ENCODE measurements at places on chromosomes 6 and 20. TPM values are rescaled to one million over a fixed set of nuclear protein-coding genes. Genes with fewer than 3 reads are reported as not detected.
A peak's percentile ranks its signal among the peaks of the same experiment; 100 is the strongest.

GRCh38 chr6:163820745-163821458, 406.4 kb downstream of the QKI start:
- no peak overlapping the region for H3K4me3 ChIP-seq
- no peaks in the 10 kb centered on the region for H3K4me1 ChIP-seq
- H3K36me3 ChIP-seq: no peaks in the 10 kb centered on the region
- DNase-seq: no peak
- H3K27me3 ChIP-seq: no peaks in the 10 kb centered on the region

DNA sequence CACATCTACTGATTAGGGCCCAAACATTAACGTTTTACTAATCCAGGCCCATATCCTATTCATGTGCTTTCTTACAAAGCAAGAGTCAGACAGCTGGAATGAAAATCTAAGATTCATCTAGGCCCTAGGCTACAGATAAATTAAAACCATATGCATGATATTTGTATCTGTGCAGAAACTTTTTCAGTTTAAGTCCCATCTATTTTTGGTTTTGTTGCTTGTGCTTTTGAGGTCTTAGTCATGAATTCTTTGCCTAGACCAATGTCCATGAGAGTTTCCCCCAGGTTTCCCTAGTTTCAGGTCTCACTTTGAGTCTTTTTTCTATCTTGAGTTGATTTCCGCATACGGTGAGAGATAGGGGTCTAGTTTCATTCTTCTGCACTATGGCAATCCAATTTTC, 20.2 kb downstream of the ADNP start:
- H3K36me3 ChIP-seq: peaks cover 8% of the 10 kb centered on the region
- no peak overlapping the region for H3K27ac ChIP-seq
- peaks cover 21% of the 10 kb centered on the region for H3K4me1 ChIP-seq
- no peaks in the 10 kb centered on the region for H3K27me3 ChIP-seq
- DNase-seq: no peak

Gene GJA10
- not detected for total RNA-seq

DNA sequence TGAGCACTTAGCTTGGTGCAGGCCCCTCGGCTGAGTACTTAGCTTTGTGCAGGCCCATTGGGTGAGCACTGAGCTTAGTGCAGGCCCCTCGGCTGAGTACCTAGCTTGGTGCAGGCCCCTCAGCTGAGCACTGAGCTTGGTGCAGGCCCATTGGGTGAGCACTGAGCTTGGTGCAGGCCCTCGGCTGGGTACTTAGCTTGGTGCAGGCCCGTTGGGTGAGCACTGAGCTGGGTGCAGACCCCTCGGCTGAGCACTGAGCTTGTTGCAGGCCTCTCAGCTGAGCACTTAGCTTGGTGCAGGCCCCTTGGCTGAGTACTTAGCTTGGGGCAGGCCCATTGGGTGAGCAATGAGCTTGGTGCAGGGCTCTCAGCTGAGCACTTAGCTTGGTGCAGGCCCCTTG, 387.1 kb downstream of the THBS2 start:
- H3K4me3 ChIP-seq: no peak overlapping the region
- peaks cover 17% of the 10 kb centered on the region for H3K27me3 ChIP-seq
- no peak overlapping the region for H3K27ac ChIP-seq
- H3K4me1 ChIP-seq: no peaks in the 10 kb centered on the region
- DNase-seq: no peak

DNA sequence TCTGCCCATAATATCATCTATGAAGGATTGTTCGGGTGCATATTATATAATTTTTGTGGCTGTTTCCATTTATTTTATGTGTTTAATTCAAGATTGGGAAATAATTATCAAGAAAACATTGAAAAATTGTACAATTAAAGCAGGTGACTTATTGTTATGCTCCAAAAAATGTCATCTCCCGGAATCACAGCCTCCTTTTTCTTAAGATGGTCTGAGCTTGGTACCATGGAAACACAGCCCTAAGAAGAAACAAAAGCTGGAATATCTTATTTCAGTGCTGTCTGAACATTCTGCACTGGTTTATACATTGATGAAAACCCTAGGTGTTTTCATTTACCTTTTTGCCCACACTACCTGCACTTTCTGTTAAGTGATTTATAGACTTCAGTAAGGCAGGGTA, 367.2 kb downstream of the ARHGAP18 start:
- no peaks in the 10 kb centered on the region for H3K27me3 ChIP-seq
- no peak overlapping the region for H3K4me3 ChIP-seq
- no peak for DNase-seq
- H3K4me1 ChIP-seq: no peaks in the 10 kb centered on the region
- no peaks in the 10 kb centered on the region for H3K36me3 ChIP-seq

- H3K27me3 ChIP-seq: no peaks in the 10 kb centered on the region
- H3K27ac ChIP-seq: no peak overlapping the region
- no peaks in the 10 kb centered on the region for H3K36me3 ChIP-seq
- peaks cover 18% of the 10 kb centered on the region for H3K4me1 ChIP-seq
- H3K4me3 ChIP-seq: no peak overlapping the region
These were observed 2.8 kb upstream of the FANCE start for GRCh38 chr6:35449287-35449881.

Gene C6orf141
- 0.15 TPM for total RNA-seq

- H3K27ac ChIP-seq: no peak overlapping the region
- no peak for DNase-seq
- no peaks in the 10 kb centered on the region for H3K36me3 ChIP-seq
- H3K4me3 ChIP-seq: no peak overlapping the region
These were observed 98.4 kb downstream of the PSMB1 start for GRCh38 chr6:170454512-170455285.

DNA sequence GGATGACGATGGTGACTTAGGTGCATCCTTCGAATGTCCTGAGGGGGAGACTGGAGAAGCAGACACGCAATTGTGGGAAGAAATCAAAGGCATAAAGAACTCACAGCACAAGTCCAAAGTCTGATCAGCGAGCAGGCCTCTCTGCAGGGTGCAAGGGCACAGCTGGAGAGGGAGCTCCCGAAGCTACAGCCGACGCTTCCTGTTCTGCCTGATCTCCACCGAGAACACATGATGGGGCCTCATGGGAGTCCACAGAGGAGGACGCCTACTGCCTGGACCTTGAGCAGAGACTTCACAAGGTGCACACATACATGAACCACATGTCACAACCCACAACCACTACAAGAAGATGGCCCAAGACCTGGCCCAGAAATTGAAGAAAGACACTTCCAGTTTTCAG, 51.4 kb downstream of the RIN2 start:
- H3K27me3 ChIP-seq: no peaks in the 10 kb centered on the region
- H3K27ac ChIP-seq: no peak overlapping the region
- H3K36me3 ChIP-seq: no peaks in the 10 kb centered on the region
- DNase-seq: no peak

Gene TRDN
- total RNA-seq: not detected

DNA sequence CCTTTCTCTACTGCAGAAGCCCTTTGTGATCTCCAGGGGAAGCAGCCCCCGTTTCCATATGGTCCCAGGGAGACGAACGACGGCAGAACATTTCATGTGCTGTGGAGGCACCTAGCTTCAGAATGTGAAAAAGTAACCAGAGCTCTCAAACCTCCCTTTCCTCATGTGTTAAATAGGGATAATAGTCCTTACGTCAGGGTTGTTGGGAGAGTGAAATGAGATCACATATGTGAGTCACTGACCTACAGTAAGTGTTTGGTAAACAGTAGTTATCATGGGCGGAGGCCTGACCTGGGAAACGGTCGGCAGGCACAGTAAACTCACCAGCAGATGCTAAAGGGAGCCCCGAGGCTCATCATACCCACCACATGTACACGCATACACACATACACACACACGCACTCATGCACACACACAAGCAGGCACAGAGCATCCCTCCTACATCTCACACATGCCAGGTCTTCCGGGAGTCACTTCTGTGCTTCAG, 89.7 kb downstream of the LY86 start:
- H3K27ac ChIP-seq: no peak overlapping the region
- no peaks in the 10 kb centered on the region for H3K36me3 ChIP-seq
- no peaks in the 10 kb centered on the region for H3K27me3 ChIP-seq

Gene SPDEF
- total RNA-seq: 1.6 TPM

Gene PRSS35
- 0.10 TPM for total RNA-seq

Gene ZC2HC1B
- not detected for total RNA-seq

DNA sequence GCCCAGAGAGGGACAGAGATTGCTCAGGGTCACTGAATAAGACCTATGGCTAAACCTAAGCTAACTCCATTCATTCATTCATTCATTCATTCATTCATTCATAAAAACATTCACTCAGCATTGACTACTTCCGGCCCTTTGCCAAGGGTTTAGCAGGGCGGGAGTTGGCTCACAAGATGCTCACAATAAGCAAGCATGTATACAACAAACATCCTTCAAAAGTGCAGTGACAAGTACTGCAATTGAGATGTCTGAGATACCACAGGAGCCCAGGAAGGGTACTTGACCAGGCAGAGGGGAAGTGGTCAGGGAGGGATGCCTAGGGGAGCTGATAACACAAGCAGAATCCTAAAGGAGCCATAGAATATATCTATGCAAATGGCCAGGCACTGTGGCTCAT, 18.2 kb upstream of the KIAA1755 start:
- H3K27me3 ChIP-seq: no peaks in the 10 kb centered on the region
- no peaks in the 10 kb centered on the region for H3K4me1 ChIP-seq
- no peak for DNase-seq
- H3K27ac ChIP-seq: no peak overlapping the region
- H3K4me3 ChIP-seq: no peak overlapping the region

Gene GRIK2
- 6.6 TPM for total RNA-seq

GRCh38 chr6:49004801-49005200, 458.3 kb downstream of the MMUT start:
- H3K27me3 ChIP-seq: no peaks in the 10 kb centered on the region
- no peaks in the 10 kb centered on the region for H3K36me3 ChIP-seq
- no peak overlapping the region for H3K4me3 ChIP-seq
- DNase-seq: no peak
- no peaks in the 10 kb centered on the region for H3K4me1 ChIP-seq

GRCh38 chr6:147567141-147567805, 58.8 kb downstream of the SAMD5 start:
- H3K27ac ChIP-seq: no peak overlapping the region
- no peak overlapping the region for H3K4me3 ChIP-seq
- no peak for DNase-seq
- H3K36me3 ChIP-seq: no peaks in the 10 kb centered on the region
- no peaks in the 10 kb centered on the region for H3K4me1 ChIP-seq
- no peaks in the 10 kb centered on the region for H3K27me3 ChIP-seq

DNA sequence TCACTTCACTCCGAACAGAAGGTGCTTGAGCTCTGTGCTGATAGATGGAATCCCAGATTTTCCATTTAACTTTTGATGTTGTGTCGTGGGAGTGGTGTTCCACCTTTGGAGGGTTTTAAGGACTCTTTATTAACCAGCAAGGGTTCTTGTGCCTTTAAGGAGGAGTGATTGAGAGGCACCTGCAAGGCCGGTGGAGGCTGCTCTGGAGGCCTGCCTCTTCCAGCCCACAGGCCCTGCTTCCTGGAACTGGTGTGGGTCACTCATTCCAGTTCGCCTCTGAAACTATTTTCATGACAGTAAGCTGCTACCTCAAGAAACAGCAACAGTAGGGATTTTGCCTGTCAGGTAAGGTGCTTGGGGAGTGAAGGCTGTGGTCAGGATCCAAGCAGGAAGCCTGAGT, 58.8 kb upstream of the APCDD1L start:
- H3K36me3 ChIP-seq: no peaks in the 10 kb centered on the region
- H3K27ac ChIP-seq: peak overlapping the region; percentile 69
- DNase-seq: no peak

DNA sequence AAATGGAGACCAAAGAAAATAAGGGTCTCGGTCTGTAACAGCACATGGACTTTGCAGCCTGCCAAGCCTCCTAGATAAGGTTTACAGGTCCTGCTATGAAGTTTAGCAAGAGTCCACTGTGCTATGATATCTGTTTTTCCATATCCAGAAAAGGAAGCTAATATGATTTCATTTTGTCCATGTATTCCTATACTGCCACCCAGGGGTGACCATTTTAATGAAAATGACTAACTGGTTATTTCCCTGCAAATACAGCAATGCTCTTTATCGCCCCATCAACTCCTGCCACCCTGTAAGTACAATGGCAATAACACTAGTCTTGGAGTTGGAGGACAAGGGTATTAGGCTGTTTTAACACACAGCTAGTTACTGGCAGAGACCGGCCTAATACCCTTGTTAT, 115.2 kb upstream of the GLP1R start:
- H3K36me3 ChIP-seq: no peaks in the 10 kb centered on the region
- DNase-seq: no peak
- H3K4me1 ChIP-seq: no peaks in the 10 kb centered on the region
- H3K4me3 ChIP-seq: no peak overlapping the region
- H3K27ac ChIP-seq: no peak overlapping the region

Gene PHACTR3
- 0.10 TPM for total RNA-seq

Gene PNPLA1
- total RNA-seq: not detected

- no peaks in the 10 kb centered on the region for H3K4me1 ChIP-seq
- no peaks in the 10 kb centered on the region for H3K36me3 ChIP-seq
- H3K27me3 ChIP-seq: no peaks in the 10 kb centered on the region
- H3K27ac ChIP-seq: no peak overlapping the region
- no peak overlapping the region for H3K4me3 ChIP-seq
- DNase-seq: no peak
These were observed 361.1 kb upstream of the PTCHD4 start for GRCh38 chr6:48472091-48472490.

- H3K4me1 ChIP-seq: no peaks in the 10 kb centered on the region
- no peak for DNase-seq
- H3K4me3 ChIP-seq: no peak overlapping the region
- H3K27ac ChIP-seq: no peak overlapping the region
- H3K36me3 ChIP-seq: no peaks in the 10 kb centered on the region
- H3K27me3 ChIP-seq: no peaks in the 10 kb centered on the region
These were observed 14.5 kb downstream of the LGSN start for GRCh38 chr6:63305277-63305676.

DNA sequence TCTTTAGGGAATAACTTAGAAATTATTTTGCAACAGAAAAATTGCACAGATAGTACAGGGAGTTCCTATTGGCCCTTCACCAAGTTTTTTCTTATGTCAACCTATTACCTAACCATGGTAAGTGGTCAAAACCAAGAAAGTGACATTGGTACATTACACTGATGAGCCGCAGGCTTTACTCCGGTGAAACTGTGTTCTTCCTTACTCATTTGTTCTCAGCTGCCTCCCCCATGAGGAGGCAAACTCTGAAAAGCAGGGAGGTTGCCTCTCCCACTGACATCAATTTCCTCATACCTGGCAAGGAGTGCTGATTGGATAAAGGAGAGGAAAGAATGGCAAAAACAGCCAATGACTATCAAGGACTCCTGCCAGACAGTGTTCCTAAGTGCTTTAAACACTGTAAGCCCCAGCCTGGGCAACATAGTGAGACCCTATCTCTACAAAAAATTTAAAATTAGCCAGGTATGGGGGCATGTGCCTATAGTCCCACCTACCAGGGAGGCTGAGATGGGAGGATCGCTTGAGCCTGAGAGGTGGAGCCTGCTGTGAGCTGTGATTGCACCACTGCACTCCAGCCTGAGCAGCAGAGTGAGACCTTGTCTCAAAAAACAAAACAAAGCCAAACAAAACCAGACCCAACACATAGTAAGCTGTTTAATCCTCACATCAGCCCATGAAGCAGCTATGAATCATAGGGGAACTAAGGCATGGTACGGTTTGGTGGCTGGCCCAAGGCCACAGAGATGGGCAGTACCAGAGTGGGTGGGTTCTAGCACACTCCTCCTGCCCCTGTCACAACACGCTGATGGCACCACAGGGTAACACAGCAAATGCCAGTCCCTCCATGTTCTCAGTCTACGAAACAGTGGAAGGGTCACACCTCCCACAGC, 24.7 kb downstream of the C20orf203 start:
- no peak overlapping the region for H3K27ac ChIP-seq
- DNase-seq: no peak
- no peaks in the 10 kb centered on the region for H3K36me3 ChIP-seq
- H3K4me1 ChIP-seq: 0 out of 2 replicates have a peak, but pooled peaks cover 2% of the 10 kb centered on the region
- H3K4me3 ChIP-seq: no peak overlapping the region
- no peaks in the 10 kb centered on the region for H3K27me3 ChIP-seq

- no peaks in the 10 kb centered on the region for H3K36me3 ChIP-seq
- H3K4me3 ChIP-seq: no peak overlapping the region
- no peaks in the 10 kb centered on the region for H3K27me3 ChIP-seq
- H3K4me1 ChIP-seq: no peaks in the 10 kb centered on the region
These were observed 129.1 kb downstream of the TNFRSF21 start for GRCh38 chr6:47180633-47181032.
